Progenitor cell of endocrine pancreas (in vitro differentiated cells): ENCODE measurements at places on chromosomes 3 and 15. TPM values are rescaled to one million over a fixed set of nuclear protein-coding genes. Genes with fewer than 3 reads are reported as not detected.

DNA sequence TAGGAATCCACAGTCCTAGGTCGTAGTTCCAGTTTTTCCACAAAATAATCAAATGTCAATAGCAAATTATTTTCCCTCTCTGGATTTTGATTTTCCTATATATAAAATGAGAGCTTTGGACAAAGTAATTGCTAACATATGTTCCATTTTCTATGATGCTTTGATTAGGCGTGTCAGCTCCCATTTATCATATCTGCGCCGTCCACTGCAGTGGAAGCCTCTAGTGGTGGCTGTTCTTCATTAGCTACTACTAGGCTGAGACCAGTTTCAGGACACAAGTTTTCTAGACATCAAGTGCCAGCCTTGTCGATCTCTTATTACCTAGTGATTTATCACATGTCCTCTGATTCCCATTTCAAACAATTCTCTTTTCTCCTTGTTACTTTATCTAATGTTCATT lies 271.5 kb downstream of the TUSC7 start:
- DNase-seq: no peak

- no peak for DNase-seq
Measured at GRCh38 chr15:63834500-63835210, 907 bp upstream of the HERC1 start.

GRCh38 chr3:143375698-143376097 lies 256.1 kb downstream of the CHST2 start:
- DNase-seq: no peak

- DNase-seq: no peak
Measured at GRCh38 chr3:29314727-29315088, 33.8 kb downstream of the RBMS3 start.

DNA sequence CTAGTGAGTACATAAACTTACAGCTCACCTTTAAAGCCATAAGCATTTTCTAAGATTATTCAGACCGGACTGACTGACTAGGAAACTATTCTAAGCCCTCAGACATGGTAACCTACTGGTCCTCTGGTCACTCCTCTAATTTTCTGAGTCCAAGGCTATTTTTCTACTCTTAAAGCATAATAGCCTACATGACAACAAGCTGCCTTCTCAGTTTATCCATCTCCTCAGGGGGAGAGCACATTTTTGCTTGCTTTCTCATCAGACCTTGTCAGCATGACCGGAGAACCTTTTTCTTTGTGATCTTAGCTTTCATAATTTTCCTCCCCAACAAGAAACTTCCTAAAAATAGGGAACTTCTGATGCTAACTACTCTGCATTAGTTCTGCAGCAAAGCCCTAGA lies 38.4 kb downstream of the UBP1 start:
- no peak for DNase-seq

Gene CTSH
- total RNA-seq: 56.4 and 58.2 TPM in 2 replicates

DNA sequence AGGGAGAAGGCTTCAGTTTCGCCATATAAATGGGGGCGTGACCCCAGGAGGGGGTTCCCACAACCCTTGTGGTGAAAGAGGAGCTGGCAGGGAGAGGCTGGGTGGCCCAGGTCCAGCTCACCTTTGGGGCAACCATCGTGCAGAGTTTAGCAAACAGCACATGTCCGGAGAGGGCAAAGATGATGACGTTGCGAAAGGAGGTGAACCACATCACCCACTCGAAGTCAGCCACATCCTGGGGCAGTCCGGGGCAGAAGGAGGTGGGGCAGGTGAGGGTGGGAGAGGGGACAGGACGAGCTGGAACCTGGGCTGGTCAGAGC lies 3.7 kb downstream of the HHATL start:
- DNase-seq: no peak

- DNase-seq: no peak
Measured at GRCh38 chr15:93050648-93051047, 38.4 kb downstream of the RGMA start.
